ENCODE measurements at places on chromosomes 2 and 18. TPM values are rescaled to one million over a fixed set of nuclear protein-coding genes. Genes with fewer than 3 reads are reported as not detected.

CTNNA2 gene
- total RNA-seq, result not detected

DNA sequence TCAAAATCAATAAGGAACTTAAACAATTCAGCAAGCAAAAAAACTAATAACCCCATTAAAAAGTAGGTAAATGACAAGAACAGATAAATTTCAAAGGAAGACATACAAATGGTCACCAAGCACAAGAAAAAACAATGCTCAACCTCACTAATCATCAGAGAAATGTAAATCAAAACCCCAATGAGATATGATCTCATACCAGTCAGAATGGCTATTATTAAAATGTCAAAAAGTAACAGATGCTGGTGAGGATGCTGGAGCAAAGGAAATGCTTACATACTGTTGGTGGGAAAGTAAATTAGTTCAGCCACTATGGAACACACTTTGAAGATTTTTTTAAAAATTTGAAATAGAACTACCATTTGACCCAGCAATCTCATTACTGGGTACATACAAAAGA, 538.0 kb downstream of the TMX3 start:
- peak; percentile 68 for DNase-seq

DNA sequence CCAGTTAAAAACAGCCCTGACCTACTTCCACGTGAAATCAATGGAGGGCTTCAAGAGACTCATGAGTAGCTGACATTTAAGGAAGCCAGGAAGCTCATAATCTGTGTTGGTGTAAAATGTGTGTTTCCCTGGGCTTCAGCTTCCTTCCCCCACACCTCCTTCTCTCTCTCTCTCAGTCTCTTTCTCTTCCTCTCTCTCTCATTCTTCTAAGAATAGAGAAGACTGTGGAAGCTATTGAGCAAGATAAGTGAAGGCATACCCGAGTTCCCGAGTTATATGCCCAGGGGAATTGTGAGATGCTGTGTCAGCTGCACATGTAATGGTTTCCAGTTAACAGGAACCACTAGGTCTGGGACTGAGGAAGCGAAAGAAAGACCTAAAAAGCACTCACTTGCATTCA, 199.4 kb downstream of the NYAP2 start:
- no peak for DNase-seq

ANKRD62 gene
- total RNA-seq, result not detected

CD207 gene
- not detected for total RNA-seq

LYG2 gene
- total RNA-seq, result not detected

TMEM163 gene
- not detected for total RNA-seq

CFAP65 gene
- total RNA-seq, result not detected

COLEC12 gene
- 39.2 TPM for total RNA-seq

GRCh38 chr2:17976871-17977746, 98.6 kb downstream of the KCNS3 start:
- DNase-seq, result peak; percentile 99

FSHR gene
- not detected for total RNA-seq

DNA sequence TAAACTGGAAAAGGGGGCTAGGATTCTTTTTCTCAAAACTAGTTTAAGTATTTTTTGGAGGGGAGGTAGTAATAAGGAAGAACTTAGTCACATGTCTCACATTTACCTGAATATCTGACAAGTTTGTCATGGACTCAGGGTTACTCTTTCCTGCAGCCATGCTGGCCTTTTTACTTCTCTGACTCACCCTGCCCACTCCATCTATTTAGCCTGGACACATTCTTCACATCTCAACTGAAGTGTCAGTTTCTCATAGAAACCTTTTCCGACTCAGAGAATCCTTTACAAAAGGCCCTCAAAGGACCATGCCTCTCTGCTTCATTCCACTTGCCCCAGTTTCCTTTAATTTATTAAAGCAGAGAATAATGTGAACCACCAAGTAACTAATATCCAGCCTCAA, 42.6 kb downstream of the SCN7A start:
- DNase-seq, result no peak

CXCR1 gene
- total RNA-seq, result not detected

GRCh38 chr2:6835467-6835866, 30.2 kb downstream of the CMPK2 start:
- peak; percentile 41 for DNase-seq

IL1R2 gene
- not detected for total RNA-seq

SLC9A4 gene
- not detected for total RNA-seq

MYL1 gene
- not detected for total RNA-seq

GRCh38 chr2:178412047-178412446, 38.9 kb downstream of the PRKRA start:
- DNase-seq, result peak; percentile 39

- no peak for DNase-seq
Observed at GRCh38 chr2:204177251-204177976, 240.9 kb downstream of the ICOS start.

- no peak for DNase-seq
Observed at GRCh38 chr18:3150688-3151087, 69.1 kb downstream of the MYOM1 start.

- DNase-seq, result no peak
Observed at GRCh38 chr18:51188024-51188701, 9.3 kb downstream of the MEX3C start.

B4GALT6 gene
- total RNA-seq, result 3.8 TPM

DNA sequence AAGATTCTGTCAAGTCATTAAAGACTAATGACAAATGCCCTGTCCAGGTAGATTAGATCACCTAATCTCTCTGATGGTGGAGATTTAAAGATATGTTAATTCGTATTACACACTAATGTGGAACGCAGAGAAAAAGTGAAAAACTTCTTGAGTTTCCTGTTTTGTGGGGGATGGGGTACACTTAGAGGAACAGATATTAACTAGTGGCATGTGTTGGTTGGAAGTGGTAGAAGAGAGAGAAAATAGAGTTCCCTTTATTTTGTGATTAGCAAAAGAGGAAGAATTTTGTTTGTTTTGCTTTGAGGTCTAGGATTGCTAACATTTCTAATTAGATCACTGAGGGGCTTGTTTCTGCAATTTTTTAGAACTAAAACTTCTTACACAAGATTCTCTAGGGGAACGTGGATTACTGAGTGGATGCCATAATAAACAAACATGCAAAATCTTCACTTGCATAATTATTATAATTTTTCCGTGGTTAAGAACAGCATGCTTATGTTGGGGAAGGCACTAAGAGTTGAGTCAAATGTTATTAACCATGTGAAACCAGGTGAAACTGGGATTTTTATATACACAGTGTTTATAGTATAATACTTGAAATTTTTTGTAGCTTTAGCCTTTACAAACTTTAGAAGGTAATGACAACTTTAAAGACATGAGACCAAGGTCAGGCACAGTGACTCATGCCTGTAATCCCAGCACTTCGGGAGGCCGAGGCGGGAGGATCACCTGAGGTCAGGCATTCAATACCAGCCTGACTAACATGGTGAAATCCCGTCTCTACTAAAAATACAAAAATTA, 97.4 kb upstream of the STK17B start:
- peak; percentile 70 for DNase-seq

GRCh38 chr18:3319399-3319798, 57.5 kb downstream of the MYL12B start:
- peak; percentile 16 for DNase-seq

- no peak for DNase-seq
Observed at GRCh38 chr18:76756531-76757253, 65.7 kb upstream of the ZNF236 start.

DNA sequence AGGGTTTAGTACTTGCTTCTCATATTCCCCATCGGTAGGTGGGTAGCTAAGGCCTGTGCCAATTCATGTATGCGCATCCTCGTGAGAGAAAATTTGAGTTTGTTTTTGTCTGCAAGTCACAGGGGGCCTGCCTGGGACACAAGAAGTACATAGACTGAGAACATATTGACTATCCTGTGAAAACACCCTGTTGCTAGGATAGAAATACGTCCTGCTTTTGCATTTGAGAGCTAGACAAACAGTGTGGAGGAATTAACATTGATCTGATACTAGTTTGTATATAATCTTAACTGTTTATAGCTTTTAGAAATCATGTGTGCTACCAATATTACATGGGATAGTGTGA, 10.9 kb downstream of the WDR7 start:
- no peak for DNase-seq

- no peak for DNase-seq
Observed at GRCh38 chr2:166157578-166157977, 29.8 kb upstream of the SCN1A start.

DNA sequence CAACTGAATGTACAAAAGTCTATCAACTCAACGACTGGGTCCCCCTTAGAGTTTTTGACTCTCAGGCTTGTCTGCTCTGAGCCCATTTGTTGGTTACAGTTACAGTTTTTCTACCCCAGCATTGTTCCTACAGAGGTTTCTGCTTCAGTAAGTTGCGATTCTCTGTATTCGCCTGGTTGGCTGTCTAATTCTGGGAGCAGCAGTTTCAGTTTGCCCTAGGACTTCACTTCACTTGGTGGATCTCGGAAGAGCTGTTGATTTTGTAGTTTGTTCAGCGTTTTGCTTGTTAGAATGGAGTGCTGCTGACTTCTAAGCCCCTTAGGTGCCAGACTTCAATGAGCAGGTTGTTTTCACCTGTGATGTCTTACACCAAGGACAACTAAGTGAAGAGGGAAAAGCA, 296.5 kb upstream of the EPAS1 start:
- DNase-seq, result no peak

- DNase-seq, result no peak
Observed at GRCh38 chr2:69827796-69828540, 1.5 kb upstream of the GMCL1 start.

DNA sequence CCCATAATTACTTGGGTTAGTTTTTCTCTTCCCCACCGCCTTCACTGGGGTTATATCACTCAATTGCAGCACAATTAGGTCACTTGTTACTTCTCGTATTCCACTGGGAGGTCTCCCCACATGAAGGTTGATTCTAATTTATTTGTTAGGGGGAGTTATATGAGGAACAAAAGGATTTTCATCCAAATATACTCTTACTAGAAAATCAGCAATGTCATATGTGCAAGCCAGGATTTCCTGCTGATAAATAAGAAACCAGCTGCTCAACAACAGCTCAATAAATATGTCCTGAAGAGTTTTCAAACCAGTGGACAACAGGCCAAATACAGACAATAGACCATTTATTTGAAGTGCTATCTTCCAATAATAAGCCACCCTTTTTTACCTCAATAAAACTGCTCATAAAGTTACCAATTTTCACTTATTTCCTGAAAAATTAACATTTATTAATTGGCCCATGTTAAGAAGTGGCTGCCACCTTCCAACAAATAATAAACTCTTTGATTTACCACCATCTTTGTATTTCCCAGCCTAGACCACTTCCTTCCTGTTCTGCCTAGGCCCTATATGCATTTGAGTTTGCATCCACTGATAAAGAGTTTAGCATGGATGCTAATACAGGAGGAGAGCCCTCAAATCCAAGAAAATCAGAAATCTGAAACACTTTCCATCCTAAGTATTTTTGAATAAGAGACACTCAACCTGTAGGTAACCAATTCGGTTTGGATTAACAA, 184.4 kb upstream of the SLC39A10 start:
- no peak for DNase-seq

RNF25 gene
- 36.1 TPM for total RNA-seq
